ENCODE measurements at places on chromosomes 1 and 21.
A peak's percentile ranks its signal among the peaks of the same experiment; 100 is the strongest.

GRCh38 chr1:36123356-36123755 is 1.7 kb downstream of the COL8A2 start:
- no peak for DNase-seq

DNA sequence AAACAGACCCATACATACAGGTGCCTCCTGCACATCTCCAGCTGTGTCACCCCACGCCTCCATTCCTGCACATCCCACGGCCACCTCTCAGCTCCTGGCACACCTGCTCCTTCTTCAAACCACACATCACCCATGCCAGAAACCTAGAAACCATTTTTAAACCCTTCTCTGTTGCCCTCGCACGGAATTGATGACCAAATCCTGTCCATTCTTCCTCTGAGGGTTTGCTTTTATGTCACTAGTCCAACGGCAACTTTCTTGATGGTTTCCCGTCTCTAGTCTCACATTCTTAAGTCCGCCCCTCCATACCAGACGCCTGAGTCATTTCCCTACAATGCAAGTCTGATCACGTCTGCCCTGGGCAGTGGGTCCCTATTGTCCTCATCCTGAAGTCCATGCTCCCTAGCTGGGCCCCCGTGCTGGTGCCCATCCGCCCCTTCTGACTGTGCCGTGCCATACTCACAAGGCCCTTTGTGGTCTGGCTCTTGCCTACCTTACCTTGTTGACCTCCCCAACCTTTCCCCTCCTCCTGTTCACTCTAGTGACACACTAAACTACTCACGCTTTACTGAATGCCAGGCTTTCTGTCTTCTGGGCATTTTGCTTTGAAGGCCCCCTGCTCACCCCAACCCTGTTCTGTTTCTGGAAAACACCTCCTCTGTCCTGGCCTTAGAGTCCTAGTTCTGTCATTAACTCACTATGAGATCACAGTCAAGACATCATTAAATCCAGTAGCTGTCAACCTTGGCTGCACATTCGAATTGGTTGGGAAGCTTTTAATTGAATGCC is 17.6 kb downstream of the SLC2A1 start:
- no peak for DNase-seq

GRCh38 chr1:224626042-224626441 is 9.9 kb downstream of the CNIH3 start:
- no peak for DNase-seq

DNA sequence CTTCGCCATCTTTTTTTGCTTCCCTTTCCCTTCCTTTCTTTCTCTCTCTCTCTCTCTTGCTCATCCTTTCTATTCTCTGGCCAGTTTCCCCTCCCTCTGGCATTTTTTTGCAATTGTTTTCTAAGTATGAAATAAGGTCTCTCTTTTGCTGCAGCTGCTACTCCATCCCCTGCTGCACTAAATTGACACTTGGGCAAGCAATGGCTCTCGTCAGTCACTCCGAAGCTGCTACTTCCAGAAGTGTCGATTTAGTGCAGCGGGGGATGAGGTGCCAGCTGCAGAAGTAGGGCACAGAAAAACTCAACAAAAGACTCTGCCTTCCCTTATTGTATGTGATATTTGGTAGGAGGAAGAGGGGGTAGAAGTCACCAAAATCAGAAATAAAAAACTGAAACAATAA is 642.3 kb downstream of the RWDD3 start:
- DNase-seq, result no peak

DNA sequence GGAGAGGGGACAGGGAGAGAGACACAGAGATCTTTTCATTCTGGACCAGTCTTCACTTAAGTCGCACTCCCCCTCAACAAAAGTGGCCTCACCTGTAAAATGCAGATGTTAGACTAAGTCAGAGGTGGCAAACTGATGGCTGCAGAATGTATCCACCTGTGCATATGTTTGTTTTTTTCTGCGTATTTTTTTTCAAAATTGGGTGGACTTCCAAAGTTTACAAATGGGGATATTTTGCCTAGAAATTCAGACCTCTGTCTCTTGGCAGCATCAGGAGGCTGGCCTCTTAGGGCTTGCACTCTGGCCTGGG is 525.0 kb downstream of the MATN1 start:
- DNase-seq, result no peak

- DNase-seq, result no peak
These were observed 123.6 kb downstream of the GABPA start for GRCh38 chr21:25858325-25858724.

GRCh38 chr1:93093332-93094006 is 14.4 kb downstream of the MTF2 start:
- no peak for DNase-seq

- DNase-seq, result no peak
These were observed 9.9 kb upstream of the MPL start for GRCh38 chr1:43327549-43328292.

- no peak for DNase-seq
These were observed 22.4 kb upstream of the BCAR3 start for GRCh38 chr1:93704052-93704451.

- no peak for DNase-seq
These were observed 9.7 kb downstream of the LPAR3 start for GRCh38 chr1:84883286-84883685.

GRCh38 chr1:235791532-235792060 is 75.1 kb downstream of the LYST start:
- DNase-seq, result no peak

GRCh38 chr1:29921741-29922140 is 685.4 kb downstream of the PTPRU start:
- DNase-seq, result no peak

- DNase-seq, result peak; percentile 4
These were observed 42.1 kb upstream of the ZNF496 start for GRCh38 chr1:247373721-247374141.

DNA sequence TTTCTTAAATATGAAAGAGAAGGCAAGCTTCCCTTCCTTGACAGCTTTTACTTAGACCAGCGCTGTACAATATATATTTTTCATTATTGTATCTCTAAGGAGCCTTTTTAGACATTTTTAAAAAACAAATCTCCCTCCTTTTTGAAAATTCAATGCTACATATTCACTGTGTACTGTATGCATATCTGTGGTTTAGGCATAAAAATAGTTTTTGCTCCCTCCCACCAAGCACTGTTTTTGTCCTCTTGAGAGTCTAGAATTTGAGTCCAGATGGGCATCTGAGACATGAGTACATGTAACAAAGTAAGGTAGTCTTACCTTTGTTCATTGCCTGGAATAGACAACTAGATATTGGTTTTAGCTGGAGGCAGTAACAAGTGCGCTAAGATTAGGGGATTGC is 488.5 kb upstream of the RUNX1 start:
- no peak for DNase-seq

DNA sequence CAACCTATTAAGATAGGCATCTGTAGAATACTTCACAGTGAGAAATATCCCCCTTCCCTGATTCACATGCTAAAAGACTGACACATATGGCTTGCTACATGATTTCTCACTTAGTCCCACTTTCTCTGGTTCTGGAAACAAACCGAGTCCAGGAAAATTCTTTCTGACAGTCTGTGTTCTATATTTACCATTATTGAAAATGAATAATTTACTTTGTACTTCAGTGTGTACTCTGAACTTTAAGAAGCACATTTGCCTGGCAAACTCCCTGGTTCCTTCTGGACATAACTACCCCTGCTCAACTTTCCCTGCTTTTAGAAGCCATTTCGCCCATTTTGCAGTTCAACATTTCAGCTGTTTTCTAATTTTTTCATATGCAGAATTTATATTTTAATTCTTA is 53.6 kb downstream of the APCS start:
- DNase-seq, result no peak

DNA sequence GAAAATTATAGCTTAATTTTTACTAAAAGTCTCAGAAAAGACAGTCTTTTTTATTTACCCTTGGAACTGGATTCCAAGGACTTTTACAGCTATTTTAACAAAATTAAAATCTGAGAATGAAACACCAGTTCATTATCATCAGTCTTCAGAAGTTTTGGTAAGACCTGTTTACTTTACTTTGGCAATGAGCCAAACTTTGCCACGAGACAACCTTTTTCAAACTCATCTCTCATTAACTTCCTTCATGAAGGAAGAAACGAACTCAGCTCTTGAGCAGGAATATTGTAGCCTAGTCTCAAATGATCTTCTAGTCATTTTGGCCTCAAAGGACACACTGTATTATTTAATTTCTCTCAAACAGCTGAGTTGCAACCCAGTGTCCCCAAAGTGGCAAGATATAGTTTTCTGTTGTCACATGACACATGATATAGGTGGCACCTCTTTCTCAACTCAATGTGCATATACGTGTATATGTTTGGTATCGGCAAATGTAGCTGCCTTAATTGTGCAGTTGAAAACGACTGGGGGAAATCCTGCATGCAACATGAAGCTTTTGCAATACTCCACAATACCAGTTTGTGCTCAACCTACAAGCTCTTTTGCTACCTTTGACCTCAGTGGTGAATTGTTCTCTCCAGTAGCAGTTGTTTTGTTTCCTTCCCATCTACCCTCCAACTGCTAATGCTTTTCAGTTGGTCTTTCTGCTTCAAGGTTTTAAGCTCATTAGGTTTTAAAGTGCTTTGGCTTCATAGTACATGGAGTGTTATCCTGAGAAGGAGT is 8.4 kb upstream of the GNG4 start:
- no peak for DNase-seq

- no peak for DNase-seq
These were observed 259.3 kb downstream of the S1PR1 start for GRCh38 chr1:101496109-101496508.

DNA sequence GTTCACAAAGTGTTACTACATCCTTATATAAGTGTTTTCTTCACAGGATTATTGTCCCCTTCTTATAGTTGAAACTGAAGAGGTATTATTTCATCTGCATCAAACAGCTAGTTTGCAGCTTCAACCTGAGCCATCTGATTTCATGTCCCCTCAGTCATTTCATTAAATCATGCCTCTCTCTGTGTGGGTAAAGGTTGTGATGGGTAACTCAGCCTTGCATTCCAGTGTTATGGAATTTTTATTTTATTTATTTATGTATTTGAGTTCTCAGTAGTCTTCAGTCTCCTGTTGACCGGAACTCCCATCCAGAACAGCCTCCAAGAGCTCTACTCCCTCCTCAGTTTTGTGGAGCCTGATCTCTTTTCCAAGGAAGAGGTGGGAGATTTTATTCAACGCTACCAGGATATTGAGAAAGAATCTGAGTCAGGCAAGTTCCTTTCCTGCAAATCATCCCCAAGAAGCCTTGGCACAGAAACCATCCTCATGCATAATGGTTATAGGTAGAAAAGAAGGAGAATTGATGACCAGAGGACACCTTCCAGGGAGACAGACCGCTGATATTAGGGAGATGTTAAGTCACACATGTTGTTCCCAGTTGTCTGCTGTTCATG is 21.8 kb downstream of the CHD1L start:
- no peak for DNase-seq

GRCh38 chr1:158520021-158520420 is 34.2 kb downstream of the OR6Y1 start:
- no peak for DNase-seq

- DNase-seq, result no peak
These were observed 24.6 kb downstream of the KCNK1 start for GRCh38 chr1:233638513-233638912.

GRCh38 chr21:15692711-15693110 is 37.1 kb upstream of the USP25 start:
- DNase-seq, result no peak

- DNase-seq, result no peak
These were observed 95.2 kb upstream of the MPC2 start for GRCh38 chr1:168032029-168032428.

DNA sequence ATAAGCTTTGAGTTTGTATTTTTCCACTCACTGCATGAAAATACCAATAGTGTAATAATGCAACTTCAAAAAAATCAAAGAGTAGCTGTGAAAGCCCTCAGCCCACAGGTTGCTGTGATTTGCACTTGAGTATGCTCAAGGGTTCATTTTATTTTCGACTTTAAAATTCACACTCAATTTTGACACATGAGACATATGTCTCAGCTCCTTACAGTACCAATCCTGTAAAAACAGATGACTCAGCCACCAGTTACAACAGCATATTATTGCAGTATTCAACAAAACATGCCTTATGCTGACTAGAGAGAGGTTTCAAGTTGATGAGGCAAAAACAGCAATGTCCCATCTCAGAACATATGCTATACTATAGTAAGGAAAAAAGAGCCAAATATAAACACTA is 66.1 kb downstream of the CYYR1 start:
- no peak for DNase-seq

DNA sequence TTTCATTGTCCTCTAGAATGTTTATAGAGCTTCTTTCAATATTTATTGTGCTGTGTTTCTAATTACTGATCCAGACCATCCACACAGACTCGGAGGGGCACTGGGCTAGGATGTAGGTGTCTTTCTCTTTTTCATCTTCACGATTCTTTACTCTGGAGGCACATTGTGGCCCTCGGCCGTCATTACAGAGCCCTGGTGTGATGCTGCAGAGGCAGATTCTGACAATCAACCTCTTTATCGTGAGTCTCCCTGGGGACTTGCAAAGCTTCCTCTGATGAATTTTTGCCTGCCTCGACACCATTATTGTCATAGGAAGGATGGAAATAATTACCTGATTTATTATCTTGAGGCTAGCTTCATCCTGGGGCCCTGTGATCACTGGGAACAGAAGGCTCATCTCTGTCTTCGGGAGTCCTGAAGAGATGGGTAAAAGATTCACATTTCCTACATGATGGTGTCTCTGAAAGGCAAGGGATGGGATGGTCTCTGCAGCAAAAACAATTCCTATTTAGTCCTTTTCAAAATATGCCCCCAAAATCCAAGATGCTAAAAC is 89.4 kb downstream of the SEC16B start:
- no peak for DNase-seq

GRCh38 chr1:8357329-8358101 is 39.6 kb downstream of the SLC45A1 start:
- peak; percentile 67 for DNase-seq

DNA sequence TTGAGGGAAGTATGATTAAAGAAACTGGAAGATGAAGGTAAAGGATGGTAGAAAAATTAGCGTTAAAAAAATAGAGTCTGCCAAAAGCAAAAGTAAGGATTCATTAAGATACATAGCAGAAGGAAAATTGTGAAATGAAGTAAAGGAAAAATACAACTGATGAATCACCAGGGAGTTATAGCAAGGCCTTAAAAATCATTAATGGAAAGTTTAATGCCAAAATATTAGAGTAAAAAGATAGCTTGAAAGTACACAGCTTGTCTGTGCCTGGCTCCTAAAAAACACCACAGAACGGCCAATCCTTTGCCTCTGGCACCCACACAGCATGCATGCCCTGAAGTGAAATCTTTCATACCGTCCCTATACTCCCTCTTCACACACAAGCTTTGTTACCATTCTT is 66.9 kb upstream of the APOBEC4 start:
- no peak for DNase-seq

- DNase-seq, result no peak
These were observed 8.8 kb downstream of the MINDY1 start for GRCh38 chr1:150997949-150998348.

All from substantia nigra (tissue), 51 donors.